Skin of body (tissue), 3 donors: ENCODE measurements at places on chromosomes 3 and 15. TPM values are rescaled to one million over a fixed set of nuclear protein-coding genes. Genes with fewer than 3 reads are reported as not detected.

NAALADL2 gene
- total RNA-seq, result 30.5 TPM

TMED3 gene
- total RNA-seq, result 43.4 TPM

SKOR1 gene
- 0.10 TPM for total RNA-seq

SAXO2 gene
- total RNA-seq, result 1.3 TPM

CHRD gene
- 31.3 TPM for total RNA-seq

RTP3 gene
- not detected for total RNA-seq

DENND6A gene
- total RNA-seq, result 34.7 TPM

NANOGP8 gene
- 0.89 TPM for total RNA-seq

PLA2G4E gene
- 33.8 TPM for total RNA-seq

SAMMSON gene
- total RNA-seq, result 0.69 TPM

RBP2 gene
- total RNA-seq, result not detected

TGM4 gene
- not detected for total RNA-seq

C2CD4A gene
- not detected for total RNA-seq

GPR27 gene
- 5.2 TPM for total RNA-seq

OR4M2 gene
- total RNA-seq, result not detected

TMEM212 gene
- not detected for total RNA-seq

XCR1 gene
- total RNA-seq, result 0.39 TPM

ACKR2 gene
- total RNA-seq, result 1.6 TPM

SLC22A13 gene
- 0.30 TPM for total RNA-seq

LXN gene
- total RNA-seq, result 14.1 TPM

MITF gene
- 43.2 TPM for total RNA-seq

TUBGCP5 gene
- 22.6 TPM for total RNA-seq

ARRDC4 gene
- 25.4 TPM for total RNA-seq

ADIPOQ gene
- total RNA-seq, result 86.7 TPM

PIGZ gene
- total RNA-seq, result 1.8 TPM

GABRR3 gene
- total RNA-seq, result not detected

CTSH gene
- 32.7 TPM for total RNA-seq

SLITRK3 gene
- 0.10 TPM for total RNA-seq

NR2E3 gene
- total RNA-seq, result 0.79 TPM

LMAN1L gene
- 0.20 TPM for total RNA-seq

SLC6A11 gene
- total RNA-seq, result 0.49 TPM

RAB6B gene
- total RNA-seq, result 1.8 TPM

GPR171 gene
- total RNA-seq, result 0.39 TPM

TM4SF18 gene
- total RNA-seq, result 16.6 TPM

BCL2A1 gene
- total RNA-seq, result 8.2 TPM

IL12A gene
- total RNA-seq, result 0.30 TPM

DTX3L gene
- 10.6 TPM for total RNA-seq

C15orf62 gene
- 3.3 TPM for total RNA-seq

LYZL4 gene
- total RNA-seq, result not detected

GOLGA8Q gene
- 4.7 TPM for total RNA-seq

TMEM115 gene
- total RNA-seq, result 18.9 TPM

C3orf22 gene
- not detected for total RNA-seq

C3orf18 gene
- 7.2 TPM for total RNA-seq
